Astrocyte (in vitro differentiated cells and primary cell): ENCODE measurements at places on chromosomes 1 and 21. TPM values are rescaled to one million over a fixed set of nuclear protein-coding genes. Genes with fewer than 3 reads are reported as not detected.

The SSBP3 gene
- total RNA-seq: 89.8 and 98.6 TPM in 2 replicates

The MSH4 gene
- 0.34 and 0.43 TPM in 2 replicates for total RNA-seq

The RGS1 gene
- total RNA-seq: not detected in 2 replicates

The HNRNPCL1 gene
- total RNA-seq: not detected in 2 replicates

The KRTAP10-2 gene
- not detected in 2 replicates for total RNA-seq

The SLC9C2 gene
- 0.54 TPM in 1 of 2 replicates, not detected in the other for total RNA-seq

The SPATA45 gene
- 0.65 TPM in 1 of 2 replicates, not detected in the other for total RNA-seq

The RBP7 gene
- 1.0 TPM in 1 of 2 replicates, not detected in the other for total RNA-seq

The LCE6A gene
- not detected in 2 replicates for total RNA-seq
